ENCODE measurements at places on chromosomes 6 and 20.
A peak's percentile ranks its signal among the peaks of the same experiment; 100 is the strongest.

DNA sequence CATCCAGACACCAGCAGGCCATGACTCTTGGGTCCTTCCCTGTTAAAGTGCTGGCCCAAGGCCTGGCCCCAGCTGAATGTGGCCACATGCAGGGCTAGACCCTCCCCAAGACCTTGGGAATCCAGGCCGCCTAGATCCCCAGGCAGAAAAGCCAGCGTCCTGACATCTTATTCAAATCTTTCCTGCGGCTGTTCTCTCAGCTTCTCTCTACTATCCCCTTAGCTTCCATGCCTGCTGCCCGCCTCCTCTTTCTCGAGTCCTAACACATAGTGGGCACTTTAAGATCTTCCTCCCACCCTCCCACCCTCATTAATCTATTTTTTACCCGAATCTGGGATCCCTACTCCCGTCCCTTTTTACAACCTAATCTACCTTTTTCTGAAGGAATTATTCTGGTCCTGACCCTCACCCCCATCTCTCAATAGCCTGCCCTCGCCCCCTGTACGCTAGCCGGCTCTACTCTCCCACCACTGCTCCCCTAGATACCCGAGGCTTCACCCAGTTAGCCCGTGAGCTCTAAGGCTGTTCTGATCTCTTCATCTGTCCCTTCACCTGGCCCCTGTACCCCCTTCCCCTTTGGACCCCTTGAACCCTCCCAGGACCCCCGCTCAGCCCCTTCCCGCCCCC, at the start of gene CCHCR1:
Gene CCHCR1, minus strand, starts transcription at position 290 of the 627 bp plus-strand sequence. Its CDS starts 202 bp downstream, at position 88.
- no peak for DNase-seq

DNA sequence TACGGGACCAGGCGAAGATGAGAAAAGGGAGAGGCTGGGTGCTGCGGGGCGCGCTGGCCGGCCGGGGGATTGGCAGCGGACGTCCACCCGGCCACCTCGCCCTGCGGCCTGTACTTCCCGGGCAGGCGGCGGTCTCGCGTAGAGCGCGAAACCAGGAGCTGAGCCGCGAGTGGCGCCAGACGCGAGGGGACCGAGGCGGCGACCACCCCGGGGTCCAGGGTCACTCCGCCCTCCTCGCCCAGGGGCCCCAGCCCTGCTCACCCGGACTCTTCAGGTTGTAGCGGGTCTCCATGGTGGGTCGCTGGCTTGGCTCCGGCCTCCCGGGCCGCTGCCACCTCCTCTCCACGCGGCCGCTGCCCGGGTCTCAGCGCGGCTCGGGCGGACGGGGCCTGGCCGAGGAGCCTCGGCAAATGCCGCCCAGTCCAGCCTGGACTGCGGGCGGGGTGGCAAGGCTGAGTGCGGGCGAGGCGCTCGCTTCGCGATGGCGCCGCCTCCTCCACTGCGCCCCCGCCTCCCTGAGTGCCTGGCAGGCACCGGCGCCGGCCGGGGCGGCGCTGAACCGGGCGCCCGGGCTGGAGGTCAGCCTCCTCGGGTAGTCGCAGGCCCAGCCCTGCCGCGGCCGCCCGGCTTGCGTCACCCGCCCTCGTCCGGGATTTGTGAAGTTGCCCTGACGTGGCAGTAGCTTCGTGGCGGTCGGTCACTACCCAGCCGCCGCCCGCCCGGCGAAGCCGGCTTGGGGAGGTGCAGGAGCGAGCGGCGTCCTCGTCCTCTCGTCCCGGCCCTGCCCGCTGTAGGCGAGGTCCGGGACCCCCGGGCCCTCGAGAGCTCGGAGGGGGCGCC, at the start of gene UBE2J1:
Gene UBE2J1, minus strand, starts transcription at position 445 of the 840 bp plus-strand sequence. Its CDS starts 153 bp downstream, at position 292.
- DNase-seq, result peak; percentile 58

DNA sequence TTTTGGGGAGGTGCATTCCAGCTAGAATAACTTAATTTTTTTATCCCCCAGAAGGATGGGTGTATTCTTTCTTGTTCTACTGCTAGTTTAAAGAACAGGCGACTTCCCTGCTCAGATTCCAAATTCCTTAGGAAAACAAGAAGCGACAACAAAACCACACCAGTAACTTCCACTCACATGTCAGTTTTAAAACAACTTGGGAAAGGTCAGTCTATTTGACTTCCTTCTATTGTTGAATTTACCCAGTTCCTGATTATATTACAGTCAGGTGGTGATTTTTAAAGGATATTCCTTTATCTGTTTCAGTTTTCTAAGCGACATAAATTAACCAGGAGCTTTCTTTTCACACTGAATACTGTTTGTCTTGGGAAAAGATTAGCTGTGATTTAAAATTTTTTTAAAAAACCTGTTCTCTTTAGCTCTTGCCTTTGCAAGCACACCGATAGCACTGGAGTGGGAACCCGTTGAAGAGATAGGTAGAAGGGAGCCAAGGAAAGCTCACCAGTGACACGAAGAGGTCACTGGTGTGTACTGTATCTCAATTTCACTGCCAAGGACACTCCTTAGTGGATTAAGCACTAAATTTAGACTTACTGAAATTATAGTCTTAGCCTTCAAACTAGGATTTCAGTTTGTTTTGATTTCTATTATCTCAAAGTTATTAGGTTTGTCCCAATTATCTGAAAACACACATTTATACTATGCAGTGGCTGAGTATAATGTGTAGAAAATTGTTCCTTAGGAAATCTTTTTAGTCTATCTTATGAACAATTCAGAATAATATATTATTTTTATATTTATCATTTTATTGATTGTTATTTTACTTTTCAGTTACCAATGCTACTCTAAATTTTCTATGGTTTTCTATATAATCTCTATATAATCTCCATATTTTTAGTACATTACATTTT, 22.3 kb downstream of the MARCKS start:
- DNase-seq, result no peak

DNA sequence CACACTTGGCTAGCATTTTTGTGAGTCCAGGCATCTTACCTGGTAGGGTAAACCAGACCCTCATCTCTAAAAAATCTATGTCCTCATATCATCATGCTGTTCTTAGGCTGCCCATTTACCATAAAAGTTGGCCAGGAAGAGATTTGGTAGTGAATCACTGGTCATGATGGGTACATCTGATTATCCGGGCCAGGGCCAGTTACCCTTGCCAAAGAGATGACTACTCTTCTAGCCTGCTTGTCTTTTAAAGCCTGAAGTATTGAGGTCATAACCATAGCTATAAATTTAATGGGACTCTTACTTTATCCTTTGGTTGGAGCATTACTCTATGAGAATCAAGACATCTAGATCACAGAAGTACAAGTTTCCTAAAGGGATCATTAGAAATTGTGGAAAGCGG, 276.8 kb downstream of the TENT5A start:
- DNase-seq, result no peak

GRCh38 chr6:5163247-5163646, 78.1 kb downstream of the PPP1R3G start:
- DNase-seq, result no peak

DNA sequence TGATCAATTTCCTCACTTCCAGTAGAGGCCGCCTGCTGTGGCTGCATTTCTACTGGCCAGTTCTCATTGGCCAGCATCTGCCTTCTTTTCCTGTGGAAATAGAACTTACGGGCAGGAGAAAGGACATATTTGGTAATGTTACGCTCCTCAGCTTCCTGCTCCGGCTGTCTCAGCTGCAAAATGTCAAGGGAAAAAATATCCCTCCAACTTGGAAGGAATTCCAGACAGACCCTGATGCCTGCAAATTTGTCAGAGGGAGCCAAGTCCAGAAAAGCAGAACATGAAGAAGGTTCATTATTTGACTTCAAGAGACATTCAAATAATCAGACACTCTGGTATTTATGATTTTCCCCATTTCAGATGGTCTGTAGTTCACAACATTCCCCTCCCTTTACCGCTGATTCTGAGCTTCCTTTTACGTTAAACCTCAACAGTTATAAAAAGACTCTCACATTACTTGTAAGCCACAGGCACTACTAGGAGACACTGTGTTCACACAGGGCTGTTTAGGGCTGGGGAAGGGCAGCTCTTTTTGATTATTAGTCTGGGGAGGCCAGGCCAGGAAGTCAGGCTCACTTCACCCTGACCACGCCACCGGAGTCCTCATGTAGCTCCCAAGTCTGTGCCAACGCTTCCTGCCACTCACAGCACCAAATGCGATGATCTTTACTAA, 179.6 kb upstream of the CCN2 start:
- DNase-seq, result no peak

DNA sequence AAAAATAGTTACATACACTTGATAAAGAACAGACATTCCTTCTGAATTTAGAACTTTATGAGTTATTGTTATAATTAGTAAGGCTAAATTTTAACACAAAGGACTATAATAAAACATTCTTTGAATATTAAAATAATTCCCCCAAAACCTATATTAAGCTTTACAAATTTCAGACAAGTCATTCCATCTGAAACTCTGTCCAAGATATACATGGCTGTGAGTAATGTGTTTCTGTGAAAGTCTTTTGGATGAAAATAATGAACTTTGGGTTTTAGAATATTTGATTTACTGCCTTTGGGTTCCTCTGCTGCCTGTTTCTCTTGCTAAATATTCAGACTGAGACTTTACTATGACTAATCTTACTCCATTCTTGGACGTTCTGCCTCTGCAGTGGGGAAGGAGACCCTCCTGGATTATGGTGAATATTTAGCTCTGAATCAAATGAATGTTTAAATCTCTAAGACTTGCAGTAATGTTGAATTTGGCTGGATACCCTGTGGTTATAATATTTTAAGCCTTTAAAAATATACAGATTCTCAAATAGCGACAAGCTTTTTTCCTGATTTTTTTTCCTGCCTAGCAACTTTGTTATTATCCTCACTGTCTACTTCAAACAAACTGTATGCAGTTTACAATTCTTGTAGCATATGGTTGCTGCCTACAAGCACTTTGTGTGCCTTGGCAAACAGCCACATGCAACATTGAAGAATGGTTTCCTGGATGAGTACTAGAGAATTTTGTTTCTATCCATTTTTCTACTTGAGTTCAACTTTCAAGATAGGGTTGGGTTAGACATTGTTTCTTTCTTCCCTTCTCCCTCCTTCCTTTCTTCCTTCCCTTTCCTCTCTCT, 51.4 kb downstream of the TXLNB start:
- DNase-seq, result no peak

DNA sequence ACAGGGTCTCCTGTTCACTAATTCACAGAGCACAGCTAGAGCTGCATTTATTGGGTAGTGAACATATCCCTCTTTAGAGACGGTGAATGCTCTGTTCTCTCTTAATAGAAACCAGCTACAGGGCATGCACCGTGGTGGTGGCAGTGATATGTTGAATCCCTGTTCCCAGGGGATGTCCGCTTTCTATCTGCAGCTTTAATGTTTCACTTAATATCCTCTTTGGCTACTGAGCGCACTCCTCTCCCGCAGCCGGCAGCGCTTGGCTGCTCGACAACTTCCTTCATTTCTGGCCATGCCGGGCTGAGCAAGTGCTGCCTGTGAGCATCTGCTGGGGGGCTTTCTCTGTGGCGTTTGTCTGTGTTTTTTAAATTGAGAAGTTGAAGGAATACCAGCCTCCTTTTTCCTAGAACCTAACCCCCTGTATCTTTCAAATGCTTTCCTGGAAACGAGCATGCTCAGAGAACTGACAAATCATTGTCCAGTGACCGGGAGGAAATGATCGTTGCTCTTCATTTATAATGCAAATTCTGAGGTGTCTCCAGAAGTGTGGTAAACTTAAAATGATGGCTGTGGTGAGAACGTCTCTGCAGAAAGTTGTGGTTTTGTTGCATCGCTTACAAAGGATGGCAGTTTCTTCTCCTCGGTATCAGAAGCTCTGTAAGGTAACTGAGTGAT, 297.9 kb downstream of the UTRN start:
- peak; percentile 18 for DNase-seq

DNA sequence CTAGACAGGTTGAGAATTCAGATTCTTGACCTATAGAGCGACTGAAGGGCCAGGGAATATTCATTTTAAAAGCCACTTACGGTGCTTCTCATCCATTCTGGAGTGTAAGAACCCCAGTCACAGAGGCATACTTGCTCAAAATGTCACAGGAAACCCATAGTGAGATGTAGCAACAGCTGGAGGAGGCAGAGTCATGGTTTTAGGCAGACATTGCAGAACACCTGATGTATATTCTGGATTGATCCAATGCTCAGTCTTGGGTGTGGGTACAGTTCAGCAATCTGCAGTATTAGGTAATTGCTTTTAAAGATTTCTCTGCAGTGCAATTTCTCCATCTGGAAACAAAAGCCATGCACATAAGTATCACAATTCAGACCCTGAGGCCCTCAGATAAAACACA, 137.4 kb upstream of the SLC22A23 start:
- DNase-seq, result no peak

DNA sequence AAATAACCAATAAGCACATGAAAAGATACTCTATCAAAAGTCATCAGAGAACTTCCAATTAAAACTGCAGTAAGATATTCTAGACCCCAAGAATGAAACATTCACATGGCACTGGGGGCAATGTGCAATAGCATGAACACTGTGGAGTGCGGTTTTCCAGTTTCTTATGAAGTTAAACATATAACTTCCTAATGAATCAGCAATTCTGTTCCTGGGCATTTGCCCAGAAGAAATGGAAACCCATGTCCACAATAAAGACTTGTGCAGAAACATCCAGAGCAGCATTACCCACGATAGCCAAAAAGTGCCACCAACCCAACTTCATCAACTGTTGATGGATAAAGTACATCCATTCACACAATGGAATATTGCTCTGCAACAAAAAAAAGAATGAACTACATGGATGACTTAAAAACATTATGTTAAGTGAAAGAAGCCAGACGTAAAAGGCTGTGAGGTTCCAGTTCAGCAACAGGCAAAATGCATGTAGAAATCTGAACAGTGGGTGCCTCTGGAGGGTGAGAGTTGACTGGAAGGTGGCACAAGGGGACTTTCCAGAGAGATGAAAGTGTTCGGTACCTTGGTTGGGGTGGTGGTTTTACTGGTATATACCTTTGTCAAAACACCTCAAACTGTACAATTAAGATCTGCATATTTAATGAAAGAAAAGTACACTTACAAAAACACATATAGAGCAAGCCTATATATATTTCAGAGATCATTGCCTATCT, 207.2 kb upstream of the ECI2 start:
- DNase-seq, result no peak

- DNase-seq, result no peak
These were observed 164.5 kb downstream of the MOXD1 start for GRCh38 chr6:132236744-132237143.

- no peak for DNase-seq
These were observed 122.6 kb downstream of the LRRC1 start for GRCh38 chr6:53917464-53917842.

DNA sequence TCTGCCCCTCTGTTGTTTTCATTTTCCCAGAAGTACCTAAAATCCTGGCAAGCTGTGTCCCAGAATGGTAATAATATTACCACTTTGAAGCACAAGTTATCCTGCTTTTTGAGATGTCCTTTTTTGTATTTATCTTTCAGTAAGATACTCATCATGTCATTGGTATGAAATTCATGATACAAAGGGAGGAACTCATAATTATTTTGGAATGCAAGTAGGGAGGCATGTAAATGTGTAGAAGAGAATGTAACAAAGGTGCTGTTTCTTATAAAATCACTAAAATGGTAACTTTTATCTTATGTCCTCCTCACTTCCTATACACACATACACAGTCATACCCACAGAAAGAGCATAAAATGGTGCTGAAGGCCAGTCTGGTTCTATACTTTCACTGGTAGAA, 109.9 kb downstream of the CD2AP start:
- DNase-seq, result no peak

- no peak for DNase-seq
These were observed 62.2 kb upstream of the TNFRSF21 start for GRCh38 chr6:47371870-47372255.

- DNase-seq, result no peak
These were observed 3.2 kb downstream of the LEMD2 start for GRCh38 chr6:33785778-33786177.
